T1000 (cell line): ENCODE measurements at places on chromosomes 2 and 18.

DNA sequence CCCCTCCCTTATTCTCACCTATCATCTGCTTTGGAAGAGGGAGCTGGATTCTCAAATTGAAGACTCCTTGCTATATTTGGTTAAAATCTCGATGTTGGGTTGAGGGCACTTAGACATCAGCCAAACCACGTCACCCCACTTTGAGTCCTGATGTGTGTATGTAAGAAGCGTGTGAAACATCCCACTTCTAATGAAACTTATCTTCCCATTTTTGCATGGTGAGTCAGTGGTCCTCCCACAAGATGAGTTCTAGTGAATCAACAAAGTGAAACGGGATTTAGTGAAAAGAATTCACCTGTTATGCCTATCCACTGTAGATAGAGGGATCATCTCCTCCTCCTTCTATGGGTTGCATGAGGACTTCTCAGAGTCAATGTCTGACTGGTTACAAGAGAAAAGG lies 51.4 kb upstream of the SPRED2 start:
- DNase-seq: no peak

- DNase-seq: no peak
These were observed 92.7 kb downstream of the VWC2L start for GRCh38 chr2:214503568-214503967.

- no peak for DNase-seq
These were observed 121.2 kb downstream of the LYPD6 start for GRCh38 chr2:149451417-149452165.

GRCh38 chr18:34098109-34098508 lies 126.6 kb downstream of the NOL4 start:
- no peak for DNase-seq

DNA sequence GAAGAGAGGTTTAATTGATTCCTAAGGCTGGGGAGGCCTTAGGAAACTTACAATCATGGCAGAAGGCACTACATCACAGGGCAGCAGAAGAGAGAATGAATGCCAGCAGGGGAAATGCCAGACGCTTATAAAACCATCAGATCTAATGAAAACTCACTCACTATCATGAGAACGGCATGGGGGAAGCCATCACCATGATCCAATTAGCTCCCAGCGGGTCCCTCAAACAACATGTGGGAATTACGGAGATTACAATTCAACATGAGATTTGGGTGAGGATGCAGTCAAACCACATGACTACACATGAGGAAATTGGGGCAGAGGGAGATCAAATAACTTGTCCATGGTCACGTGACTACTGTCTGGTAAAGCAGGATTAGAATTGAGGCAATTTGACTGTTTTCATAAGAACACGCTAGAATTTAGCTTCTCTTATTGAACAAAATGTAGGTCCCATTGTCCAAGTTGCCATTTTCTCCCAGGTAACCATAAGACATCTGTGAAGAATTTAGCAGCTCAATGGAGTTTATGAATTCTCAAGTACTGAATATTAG lies 445.1 kb upstream of the CDH20 start:
- DNase-seq: no peak

- no peak for DNase-seq
These were observed 241.6 kb downstream of the SEPTIN10 start for GRCh38 chr2:109372171-109372568.

DNA sequence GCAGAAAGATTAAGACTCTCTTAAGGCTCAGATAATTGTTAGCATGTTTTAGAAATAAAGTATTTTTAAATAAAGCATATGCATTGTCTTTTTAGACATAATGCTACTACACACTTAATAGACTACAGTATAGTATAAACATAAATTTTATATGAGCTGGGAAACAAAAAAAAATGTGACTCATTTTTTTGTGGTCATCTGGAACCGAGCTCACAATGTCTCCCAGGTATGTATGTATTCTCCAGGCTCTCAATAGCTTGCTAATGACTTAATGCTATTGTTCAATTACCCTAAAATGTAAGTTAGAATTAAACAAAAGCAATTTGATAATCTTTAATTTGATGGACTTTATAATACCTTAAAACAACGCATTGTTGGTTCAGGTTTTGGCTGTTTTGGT lies 167.2 kb downstream of the NUP35 start:
- DNase-seq: no peak

- no peak for DNase-seq
These were observed 20.9 kb downstream of the CELF4 start for GRCh38 chr18:37544713-37545112.

DNA sequence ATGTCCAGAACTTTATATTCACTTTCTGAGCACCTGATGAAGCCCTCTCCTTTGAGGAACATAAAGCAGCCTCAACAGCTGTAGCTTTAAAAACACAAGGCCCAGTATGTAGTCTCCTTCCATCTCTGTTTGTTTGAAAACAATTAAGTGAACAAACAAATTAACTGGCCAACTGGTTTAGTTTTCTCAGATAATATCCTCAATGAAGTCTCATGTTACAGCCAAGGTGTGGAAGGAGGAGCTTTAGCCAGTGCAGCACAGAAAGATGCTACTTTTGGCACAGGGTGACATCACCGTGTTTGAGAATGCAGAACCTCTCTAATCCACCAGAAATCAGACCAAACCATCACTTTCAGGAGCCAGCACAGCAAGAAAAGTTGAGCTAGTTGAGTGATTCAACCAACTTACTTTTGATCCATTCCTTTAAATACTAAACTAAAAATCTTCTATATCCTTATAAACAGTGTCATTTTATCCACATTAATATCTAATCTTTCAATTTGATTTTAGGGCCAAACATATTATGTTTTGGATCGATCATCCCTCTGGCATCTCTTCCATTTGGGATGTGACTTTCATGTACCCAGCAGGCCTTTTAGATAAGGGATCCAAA lies 488.7 kb downstream of the ARHGAP15 start:
- DNase-seq: no peak

GRCh38 chr2:178510384-178510783 lies 30.1 kb downstream of the PLEKHA3 start:
- no peak for DNase-seq

- DNase-seq: no peak
These were observed 119.5 kb downstream of the DAW1 start for GRCh38 chr2:227990937-227991336.

DNA sequence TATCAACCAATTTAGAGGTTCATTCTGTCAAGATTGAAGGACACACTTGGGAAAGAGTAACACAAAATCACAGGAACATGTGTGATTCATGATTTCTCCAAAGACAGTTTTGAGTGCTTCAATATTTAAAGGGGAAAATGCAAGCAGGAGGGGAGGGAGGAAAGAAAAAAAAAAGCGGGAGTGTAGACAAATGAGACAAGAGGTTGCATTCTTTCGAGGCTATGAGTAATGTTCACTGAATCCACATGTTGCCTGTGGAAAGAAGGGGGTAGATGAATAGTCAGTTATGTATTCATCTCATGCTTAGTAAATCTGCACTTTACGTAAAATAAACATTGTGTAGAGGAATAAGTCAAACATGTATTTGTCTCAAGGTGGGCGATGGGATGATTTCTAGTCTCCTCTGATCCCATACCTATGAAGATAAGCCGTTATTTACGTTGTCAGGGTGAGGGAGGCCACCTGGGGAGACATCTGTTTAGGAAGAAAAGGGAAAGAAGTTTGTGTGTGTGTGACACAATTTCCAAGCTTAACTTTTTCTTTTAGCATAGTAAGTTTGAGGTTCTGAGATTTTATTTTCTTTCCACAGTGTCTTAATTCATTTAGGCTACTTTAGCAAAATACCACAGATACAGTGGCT lies 211.0 kb upstream of the ZC3H15 start:
- no peak for DNase-seq

- no peak for DNase-seq
These were observed 57.8 kb upstream of the ST8SIA3 start for GRCh38 chr18:57294547-57294946.

DNA sequence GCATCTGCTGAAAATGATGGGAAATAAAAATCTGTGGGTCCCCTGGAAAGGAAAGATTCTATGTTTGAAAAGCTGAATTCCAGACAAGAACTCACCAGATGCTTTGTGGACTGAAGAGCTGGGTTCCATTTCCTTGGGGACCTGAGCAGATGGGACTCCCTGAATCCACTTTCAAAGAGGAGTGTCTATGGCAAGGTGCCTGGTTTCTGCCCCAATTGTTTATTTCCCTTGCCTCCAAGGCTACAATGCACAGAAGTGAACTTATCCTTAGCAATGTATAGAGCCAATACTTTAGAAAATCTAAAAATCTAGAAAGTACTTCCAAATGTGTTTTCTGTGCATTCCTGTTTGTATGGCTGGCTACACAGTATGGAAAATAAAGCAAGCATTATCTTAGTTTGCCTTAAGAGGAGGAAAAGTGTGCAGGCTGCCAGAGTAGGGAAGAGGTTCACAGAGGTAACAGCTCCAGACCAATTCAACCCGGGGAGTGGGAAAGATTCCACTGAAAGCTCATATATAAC lies 420.5 kb downstream of the NRXN1 start:
- DNase-seq: no peak

DNA sequence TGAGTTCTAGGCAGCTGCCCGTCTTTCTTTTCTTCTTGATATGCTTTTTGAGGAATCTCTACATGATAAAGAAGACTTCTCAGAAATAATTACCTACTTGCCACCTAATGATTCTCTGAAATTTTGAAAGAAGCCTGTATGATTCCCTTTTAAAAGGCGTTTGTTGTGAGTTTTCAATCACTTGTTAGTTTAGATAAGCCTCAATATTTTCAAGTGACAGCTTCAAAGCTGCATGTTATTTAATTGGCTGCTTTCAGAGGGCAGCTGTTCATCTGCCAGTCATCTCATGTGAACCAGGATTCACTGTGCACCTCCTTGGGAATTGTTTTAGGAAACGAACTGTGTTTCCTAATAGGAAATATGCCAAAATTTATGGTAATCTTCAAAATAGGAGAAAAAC lies 938.1 kb downstream of the CPS1 start:
- DNase-seq: no peak

- DNase-seq: no peak
These were observed 373.1 kb upstream of the FANCL start for GRCh38 chr2:58614219-58614618.

GRCh38 chr2:135299165-135299564 lies 231.9 kb downstream of the ZRANB3 start:
- no peak for DNase-seq

- no peak for DNase-seq
These were observed 1.9 kb upstream of the NT5DC4 start for GRCh38 chr2:112718863-112719370.

- no peak for DNase-seq
These were observed 65.0 kb upstream of the MFF start for GRCh38 chr2:227260041-227260440.

DNA sequence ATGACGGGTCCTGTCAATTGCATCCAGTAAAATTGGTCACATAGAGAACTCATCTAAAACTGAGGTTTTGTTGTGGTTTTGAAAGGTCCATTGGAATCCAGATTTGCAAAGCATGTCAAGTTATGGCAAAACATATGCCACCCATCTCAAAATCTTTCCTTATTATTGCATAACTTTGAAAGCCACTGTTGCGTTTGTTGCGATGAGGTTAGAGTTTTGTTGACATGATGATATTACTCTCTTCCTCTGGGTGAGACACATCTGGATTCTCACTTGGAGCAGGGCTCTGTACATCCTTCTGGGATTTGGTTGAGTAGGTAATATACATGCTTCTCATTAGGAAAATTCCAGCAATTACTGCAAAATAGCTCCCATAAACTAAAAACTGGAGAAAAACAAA lies 20.6 kb downstream of the SCYGR5 start:
- DNase-seq: no peak

- no peak for DNase-seq
These were observed 38.5 kb upstream of the CSRNP3 start for GRCh38 chr2:165431014-165431413.

DNA sequence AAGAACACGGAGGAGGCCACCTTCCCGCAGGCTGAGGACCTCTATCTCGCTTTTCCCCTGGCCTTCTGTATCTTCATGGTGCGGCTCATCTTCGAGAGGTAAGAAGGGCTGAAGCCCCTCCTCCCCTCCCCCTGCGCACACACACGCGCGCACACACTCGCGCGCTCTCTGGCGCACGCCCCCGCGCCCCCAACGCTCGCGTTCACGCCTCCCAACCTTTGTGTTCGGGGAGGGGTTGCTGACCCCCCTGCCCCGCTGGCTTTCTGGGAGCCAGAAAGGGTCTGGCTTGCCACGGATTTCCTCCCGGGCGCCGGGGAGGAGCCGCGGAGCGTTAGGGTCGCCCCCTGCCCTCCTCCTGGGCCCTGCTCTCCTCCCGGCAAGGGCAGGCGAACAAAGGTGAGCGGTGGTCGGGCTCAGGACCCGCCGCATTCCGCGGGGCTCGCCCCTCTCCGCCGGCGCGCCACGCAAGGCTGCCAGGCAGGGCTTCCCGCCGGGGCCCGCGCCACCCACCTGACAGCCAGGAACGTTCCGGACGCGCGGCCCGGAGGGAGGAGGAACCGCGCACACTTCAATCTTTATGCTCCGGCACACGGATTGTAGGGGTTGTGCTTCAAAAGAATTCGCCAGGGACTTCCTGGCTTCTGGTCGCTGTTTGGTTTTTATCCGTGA lies 583 bp downstream of the CERS6 start:
- no peak for DNase-seq

DNA sequence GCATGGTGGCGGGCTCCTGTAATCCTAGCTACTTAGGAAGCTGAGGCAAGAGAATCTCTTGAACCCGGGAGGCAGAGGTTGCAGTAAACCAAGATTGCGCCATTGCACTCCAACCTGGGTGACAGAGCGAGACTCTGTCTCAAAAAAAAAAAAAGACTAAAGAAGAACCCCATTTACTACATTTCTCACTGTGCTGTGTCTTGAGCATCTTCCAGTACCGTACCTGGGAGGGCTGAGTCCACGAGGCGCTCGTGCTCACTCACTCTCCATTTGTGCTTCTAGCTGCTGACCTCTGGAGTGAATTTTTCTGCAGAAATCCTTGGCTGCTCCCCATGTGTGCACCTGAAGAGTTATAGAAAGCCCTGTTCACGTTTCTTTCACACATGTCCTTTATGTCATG lies 204.8 kb downstream of the LDLRAD4 start:
- no peak for DNase-seq

GRCh38 chr2:219823574-219823973 lies 196.1 kb downstream of the SLC4A3 start:
- no peak for DNase-seq
